ENCODE measurements at places on chromosomes 5 and 9.

GRCh38 chr5:109852371-109853155 lies 162.8 kb downstream of the MAN2A1 start:
- DNase-seq, result no peak

GRCh38 chr5:126871441-126871840 lies 94.5 kb downstream of the LMNB1 start:
- no peak for DNase-seq

GRCh38 chr5:176446884-176447590 lies 1.1 kb upstream of the FAF2 start:
- peak; percentile 1 for DNase-seq

GRCh38 chr5:145913701-145914100 lies 22.7 kb upstream of the SH3RF2 start:
- DNase-seq, result no peak

DNA sequence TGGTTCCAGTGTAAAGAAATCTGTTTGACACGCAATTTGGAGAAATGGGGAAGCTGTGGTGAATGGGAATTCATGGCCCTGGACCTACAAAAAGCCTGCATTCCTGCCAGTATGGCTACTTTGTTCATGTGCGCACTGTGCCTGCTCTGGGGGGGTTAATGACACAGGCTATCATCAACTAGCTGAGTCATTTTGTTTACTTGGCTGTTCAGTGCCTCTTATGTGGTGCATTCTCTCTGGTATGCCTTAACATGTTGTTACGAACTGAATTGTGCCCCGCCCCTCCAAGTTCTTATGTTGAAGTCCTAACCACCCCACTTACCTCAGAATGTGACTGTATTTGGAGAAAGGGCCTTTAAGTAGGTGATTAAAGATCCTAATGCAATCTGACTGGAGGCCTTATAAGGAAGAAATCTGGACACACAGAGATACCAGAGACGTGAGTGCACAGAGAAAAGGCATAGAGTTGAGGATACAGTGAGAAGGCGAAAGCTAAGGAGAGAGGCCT lies 20.4 kb upstream of the UBAP1 start:
- no peak for DNase-seq

- DNase-seq, result no peak
Observed at GRCh38 chr5:149961957-149962409, 1.4 kb downstream of the SLC26A2 start.

GRCh38 chr5:17360879-17361278 lies 137.2 kb upstream of the TAF11L2 start:
- DNase-seq, result no peak

DNA sequence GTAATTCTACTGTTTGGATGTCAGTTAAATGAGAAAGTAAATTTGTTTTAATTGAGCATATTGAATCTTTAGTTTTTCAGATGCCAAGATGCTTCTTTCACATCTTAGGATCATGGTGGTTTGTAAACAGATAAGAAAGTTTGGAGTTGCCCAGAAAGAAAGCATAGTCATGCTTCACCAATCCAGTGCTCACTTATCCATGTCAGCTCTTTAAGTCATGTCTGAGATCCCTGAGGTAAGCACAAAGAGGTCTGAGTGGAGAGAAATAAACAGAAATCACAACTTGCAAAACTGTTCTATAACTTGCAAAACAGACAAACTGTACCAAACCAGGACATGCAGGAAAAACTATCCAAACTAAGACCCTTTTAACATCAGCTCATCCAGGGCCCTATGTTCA lies 87.7 kb downstream of the OSTF1 start:
- no peak for DNase-seq

GRCh38 chr9:127526655-127527559 lies 75.6 kb downstream of the LRSAM1 start:
- DNase-seq, result no peak

GRCh38 chr9:7176561-7176960 lies 418.8 kb downstream of the KDM4C start:
- DNase-seq, result no peak

- DNase-seq, result no peak
Observed at GRCh38 chr5:74541381-74541781, 99.1 kb downstream of the ENC1 start.

DNA sequence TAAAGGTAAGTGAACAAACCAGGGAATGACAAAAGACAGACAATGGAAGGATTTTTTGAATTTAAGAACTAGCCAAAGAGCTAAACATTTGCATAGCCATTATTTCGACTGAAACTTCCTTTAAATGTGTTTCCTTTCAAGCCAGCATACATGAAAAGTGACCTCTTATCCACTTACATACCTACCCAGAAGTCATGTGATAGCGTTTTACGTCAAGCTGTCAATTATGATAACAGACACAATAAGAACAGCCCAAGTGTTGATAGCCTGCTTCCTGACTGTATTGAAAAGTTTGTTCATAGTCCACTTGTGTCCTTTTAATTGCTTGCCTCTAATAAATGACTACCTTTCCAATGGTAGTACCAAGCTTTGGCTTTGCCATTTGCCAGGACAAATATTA lies 206.0 kb downstream of the NFIB start:
- DNase-seq, result no peak

DNA sequence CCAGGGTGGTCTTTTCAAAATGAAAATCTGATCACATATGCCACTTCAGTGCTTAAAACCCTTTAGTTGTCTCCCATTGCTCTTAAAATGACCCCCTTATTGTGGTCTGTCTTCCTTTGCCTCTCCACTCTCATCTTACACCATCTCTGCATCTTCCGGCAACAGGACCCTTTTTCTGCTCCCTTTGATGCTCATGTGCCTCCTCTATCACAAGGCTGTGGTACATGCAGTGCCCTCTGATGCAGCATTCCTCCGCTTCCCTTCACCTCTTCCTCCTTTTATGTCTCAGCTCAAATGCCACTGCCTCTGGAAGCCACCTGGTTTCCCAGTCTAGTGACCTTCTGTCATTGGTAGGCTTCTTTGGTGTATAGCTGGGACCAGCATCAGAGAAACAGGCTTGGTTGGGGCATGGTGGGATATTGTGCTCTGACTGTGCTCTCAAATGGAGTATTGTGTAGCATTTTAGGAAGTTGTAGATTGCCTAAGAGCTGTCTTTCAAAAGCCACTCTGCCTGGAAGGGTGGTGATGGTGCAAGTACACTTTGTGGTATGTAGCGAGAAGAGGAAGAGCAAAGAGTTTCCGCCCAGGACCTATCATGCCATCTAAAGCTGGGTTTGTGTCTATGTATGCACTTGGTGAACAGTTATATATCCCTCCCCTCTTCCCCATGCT lies 28.1 kb downstream of the ARHGAP26 start:
- DNase-seq, result no peak

DNA sequence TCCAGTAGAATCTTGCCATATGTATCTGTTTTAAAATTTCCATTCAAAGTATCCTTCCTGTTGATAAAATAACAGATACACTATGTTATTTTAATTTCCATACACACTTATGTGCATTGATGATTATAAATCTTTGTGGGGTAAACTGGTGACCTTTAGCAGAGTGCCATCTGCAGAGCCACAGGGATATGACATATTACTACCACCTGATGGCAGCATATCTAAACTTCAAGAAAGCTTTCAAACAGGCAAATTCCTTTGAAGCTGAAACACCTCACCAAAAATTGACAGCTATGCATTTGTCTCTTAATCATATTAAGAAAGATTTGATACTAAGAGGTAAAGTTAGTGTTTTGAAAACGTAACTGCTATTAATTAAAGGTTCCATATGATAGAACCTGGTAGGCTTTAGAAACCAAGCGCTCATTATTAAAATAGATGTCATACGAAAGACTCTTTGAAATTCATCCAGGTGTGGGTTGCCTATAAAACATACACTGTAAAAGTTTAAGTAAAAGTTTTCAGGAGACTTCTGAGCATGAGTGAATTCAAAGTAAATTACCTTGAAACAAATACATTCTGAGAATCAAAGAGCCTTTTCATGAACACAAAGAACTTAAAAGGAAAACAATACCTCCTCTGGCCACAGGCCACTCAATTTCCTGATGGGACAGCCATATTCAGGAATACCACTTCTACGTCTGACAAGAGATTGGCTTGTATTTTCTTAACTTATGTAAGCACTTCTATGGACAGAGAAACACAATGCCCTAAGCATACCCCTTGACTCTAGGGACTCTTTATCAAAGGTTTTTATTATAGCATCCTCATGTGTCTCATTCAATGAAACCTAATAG lies 93.3 kb downstream of the KIAA0825 start:
- no peak for DNase-seq

DNA sequence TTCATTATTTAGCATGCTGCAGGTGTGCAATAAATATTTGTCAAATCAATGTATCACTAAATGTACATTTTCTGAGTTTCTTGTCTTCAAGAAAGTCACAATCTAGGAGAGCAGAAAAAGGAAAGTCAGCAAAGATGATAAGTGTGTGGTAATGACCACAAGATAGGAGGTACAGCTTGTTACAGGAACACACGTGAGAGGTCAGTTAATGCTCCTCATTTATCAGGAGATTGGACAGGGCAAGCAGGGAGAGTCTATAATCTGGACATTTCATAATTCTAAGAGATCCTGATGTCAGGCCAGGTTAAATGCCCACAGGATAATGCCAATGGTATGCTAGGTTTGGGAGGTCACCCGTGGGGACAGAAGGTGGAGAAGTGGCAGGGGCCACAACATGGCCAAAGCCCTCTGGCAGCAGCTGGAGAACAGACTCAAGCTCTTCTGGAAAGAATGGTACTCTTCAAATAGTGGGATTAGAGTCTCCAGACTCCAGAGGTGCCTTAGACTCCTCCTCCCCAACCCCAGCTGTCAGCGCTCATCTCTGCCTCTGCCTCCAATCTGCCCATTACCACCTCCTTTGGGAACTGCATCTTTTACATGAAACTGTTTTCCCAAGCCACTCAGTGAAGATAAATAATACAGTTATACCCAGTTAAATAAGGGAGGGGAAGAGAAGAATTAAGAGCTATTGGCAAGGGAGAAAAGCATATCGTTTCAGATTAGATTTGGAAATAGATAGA lies 114.3 kb downstream of the ASTN2 start:
- DNase-seq, result no peak

DNA sequence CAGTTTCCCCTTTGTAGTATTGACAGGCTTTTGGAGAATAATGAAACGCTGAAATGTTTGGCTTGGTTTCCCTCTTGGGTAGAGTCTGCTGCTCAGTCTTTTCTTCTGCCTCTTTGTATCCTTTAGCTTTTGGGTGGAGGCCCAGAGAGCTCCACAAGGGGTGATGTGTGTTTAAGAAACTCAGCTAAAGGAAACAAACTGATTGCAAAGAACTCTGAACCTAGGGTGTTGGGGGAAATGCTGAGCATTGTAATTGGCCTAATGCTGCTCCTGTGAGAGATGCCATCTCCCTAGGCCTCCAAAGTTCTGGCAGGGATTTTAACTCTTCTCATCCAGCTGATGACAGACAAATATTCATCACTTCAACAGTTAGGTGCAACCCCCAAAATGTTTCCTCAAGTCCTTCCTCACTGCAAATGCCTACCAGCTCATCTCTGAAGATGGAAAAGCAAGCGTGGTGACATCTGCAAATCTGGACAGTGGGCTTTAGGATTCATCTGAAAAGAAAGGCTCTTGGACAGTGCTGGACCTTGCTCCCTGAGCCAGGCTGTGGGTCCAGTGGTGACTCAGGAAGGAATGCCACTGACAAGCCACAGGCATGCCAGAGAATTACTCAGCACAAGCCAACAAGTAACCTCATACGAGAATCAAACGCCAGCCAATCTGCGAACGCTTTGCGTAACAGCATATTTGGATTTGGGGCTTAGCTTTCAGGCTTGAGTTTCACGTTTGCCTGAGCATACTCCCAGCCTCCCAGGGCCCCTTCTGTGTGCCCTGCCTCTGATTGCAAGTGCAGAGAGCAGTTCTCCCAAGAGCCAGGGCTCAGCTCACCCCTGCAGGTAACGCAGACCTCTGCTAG lies 30.5 kb upstream of the ZSWIM6 start:
- no peak for DNase-seq

DNA sequence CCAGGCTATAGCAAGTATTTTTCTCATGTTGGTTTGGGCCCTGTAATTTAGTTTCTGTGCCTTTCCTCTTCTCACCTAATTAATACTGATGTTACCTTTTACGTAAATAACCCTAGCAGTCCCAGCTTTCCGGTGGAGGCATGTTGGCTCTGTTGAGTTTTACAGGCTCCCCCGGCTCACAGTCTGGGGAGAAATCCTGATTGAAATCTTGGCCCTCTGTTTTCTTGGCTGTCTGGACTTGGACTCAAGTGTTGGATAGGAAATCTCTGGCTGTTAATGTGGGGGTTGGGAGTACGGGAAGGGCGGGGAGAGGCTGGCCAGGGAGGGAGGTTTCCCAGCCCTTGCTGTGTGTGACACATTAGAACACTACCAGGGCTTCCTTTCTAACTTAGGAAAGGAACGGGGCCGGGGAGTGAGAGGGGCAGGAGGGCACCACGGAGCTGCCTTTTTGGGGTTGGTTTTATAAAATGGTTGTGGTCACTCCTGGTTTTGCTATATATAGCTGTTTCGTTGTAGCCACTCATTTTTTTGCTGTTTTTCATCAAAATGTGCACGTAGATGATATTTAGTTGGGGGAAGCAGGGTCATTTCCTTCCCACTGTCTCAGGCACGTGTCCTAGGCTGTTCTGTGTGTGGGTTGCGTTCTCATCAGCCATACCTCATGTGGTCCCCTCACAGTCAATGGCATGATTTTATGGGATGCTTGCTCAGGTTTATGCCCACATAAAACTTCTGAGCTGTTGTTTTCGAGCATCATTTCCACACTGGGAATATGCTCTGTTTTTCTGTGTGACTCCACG lies 11.0 kb downstream of the TRIO start:
- DNase-seq, result no peak

DNA sequence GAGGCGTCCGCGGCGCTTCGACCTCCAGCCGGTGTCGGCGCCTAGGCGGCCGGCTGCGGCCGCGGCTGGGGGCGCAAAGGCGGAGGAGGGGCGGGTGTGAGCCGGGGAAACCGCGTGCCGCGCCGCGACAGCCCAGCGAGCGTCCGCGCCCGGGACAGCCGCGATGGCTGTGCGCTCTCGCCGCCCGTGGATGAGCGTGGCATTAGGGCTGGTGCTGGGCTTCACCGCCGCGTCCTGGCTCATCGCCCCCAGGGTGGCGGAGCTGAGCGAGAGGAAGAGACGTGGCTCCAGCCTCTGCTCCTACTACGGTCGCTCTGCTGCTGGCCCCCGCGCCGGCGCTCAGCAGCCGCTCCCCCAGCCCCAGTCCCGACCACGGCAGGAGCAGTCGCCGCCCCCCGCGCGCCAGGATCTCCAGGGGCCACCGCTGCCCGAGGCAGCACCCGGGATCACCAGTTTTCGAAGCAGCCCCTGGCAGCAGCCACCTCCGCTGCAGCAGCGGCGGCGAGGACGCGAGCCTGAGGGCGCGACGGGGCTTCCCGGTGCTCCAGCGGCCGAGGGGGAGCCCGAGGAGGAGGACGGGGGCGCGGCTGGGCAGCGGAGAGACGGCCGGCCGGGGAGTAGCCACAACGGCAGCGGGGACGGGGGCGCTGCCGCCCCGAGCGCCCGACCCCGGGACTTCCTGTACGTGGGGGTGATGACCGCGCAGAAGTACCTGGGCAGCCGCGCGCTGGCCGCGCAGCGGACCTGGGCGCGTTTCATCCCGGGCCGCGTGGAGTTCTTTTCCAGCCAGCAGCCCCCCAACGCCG lies 605 bp downstream of the CHSY3 start:
- DNase-seq, result no peak
